ENCODE measurements at places on chromosomes 4 and X.
A peak's percentile ranks its signal among the peaks of the same experiment; 100 is the strongest.

- peak; percentile 71 for DNase-seq
These were observed at the start of gene SCML1 for GRCh38 chrX:17736856-17737709. Gene SCML1, plus strand, starts transcription at chrX:17737493. Its CDS starts 6,694 bp downstream, at chrX:17744187.

GRCh38 chr4:165085946-165086345 is 26.7 kb downstream of the TMEM192 start:
- no peak for DNase-seq

GRCh38 chrX:154602226-154602625 is 16.9 kb downstream of the CTAG1B start:
- DNase-seq, result no peak

- DNase-seq, result no peak
These were observed 371.8 kb downstream of the FSTL5 start for GRCh38 chr4:161791796-161792556.

- DNase-seq, result no peak
These were observed 15.6 kb downstream of the MED14 start for GRCh38 chrX:40719731-40720130.

DNA sequence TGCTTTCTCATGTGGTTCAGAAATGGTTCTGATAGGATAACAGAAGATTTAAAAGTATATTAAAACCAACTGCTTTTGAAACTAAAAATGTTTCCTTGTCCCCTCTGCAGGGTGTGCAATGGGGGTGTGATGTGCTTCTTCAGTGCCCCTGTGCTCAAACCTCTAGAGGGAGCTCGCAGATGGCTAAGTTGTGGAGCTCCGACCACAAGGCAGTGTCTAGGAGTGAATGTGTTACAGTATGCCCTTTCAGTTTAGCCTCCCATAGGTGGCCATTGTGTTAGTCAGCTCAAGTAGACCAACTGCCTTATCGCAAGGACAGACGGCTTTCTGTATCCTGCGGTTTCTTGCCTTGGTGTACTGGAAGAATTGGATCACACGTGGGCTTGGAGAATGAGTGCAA is 130.5 kb downstream of the TENT5D start:
- DNase-seq, result no peak

- no peak for DNase-seq
These were observed 59.0 kb upstream of the WDR1 start for GRCh38 chr4:10175626-10176025.

DNA sequence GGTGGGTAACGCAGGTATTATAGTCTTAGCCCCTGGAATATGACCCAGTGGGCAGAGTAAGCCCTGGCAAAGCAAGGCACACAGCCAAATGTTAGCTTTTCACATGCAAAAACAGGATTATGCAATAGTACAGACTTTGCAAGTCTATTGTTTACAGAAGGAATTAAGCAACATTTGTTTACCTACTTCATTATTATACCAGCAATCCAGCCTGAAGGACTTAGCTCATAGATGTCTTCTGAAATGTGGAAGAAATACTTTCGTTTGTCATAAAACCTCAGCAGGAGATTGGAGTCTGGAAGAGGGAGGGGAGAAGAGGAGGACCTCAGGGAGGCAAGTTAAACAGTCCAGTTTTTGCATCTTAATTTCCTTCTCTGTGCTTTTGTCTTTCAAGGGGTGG is 226.7 kb upstream of the CENPE start:
- no peak for DNase-seq

- no peak for DNase-seq
These were observed 60.4 kb downstream of the PCDH18 start for GRCh38 chr4:137471895-137472294.

Measured in stimulated activated CD8-positive, alpha-beta memory T cell treated with anti-CD3 and anti-CD28 coated beads, Interleukin-15, amount 100 ng/mL, for 4 hours (primary cell).